ENCODE measurements at places on chromosomes 13 and 19.

GRCh38 chr13:83204886-83205285 lies 677.4 kb downstream of the SLITRK1 start:
- no peak for DNase-seq

- DNase-seq: no peak
These were observed 50.0 kb downstream of the GAS6 start for GRCh38 chr13:113813749-113814434.

DNA sequence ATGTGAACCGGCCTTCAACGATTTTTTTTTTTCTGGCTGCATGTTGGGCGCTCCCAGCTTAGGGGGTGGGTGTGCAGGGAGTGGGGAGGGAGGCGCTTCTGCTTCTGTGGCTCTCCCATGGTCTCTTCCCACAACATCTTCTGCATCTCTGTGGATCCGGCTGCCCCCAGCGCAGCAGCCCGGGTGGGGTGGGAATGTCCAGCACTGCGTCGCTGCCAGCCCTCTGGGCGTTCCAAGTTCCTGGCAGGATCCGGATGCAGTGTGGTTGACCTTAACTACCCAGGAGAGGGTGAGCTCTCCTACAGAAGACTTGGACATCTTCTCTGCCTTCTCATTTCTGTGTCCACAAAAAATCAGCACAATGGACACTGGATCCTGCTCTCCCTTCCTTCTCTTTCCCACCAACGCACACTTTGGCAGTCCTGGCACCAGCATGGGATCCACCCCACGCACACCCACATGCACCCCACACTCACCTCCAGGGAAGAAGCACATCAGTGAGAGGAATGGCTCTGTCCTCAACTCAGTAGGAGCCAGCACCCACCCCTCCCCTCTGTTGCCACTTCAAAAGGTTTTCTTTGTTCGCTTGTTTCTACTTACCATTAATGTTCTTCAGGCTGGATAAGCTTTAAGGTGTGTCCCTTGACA lies 177.3 kb downstream of the COL4A1 start:
- DNase-seq: peak; percentile 18

GRCh38 chr19:54432144-54432738 lies 16.8 kb upstream of the LENG8 start:
- DNase-seq: no peak

DNA sequence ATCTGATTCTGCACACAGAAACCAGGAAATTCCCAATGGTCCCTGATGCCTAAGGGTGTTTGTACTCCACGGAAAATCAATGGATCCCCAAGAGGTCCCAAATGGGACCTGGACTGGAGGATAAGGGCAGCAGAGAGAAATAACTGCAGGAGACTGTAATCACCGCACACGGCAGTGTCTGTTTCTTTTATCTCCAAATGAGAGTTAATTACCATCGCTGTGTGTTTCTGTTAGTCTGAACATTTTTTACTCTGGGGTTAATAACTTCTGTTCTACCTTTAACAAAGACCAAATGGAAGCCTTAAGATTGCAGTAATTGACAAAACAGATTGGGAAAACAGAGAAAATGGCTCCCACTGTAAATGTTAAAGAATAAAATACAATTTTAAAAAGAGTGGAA lies 320.9 kb downstream of the DCLK1 start:
- no peak for DNase-seq

Measured in ecto neural progenitor cell (in vitro differentiated cells).